Omental fat pad (tissue), 4 donors: ENCODE measurements at places on chromosomes 2 and 18.

GRCh38 chr2:18482666-18483065 is 77.8 kb downstream of the RDH14 start:
- DNase-seq = no peak

- DNase-seq = no peak
Measured at GRCh38 chr18:66603941-66604627, at the start of gene CDH19. Gene CDH19, minus strand, starts transcription at chr18:66604090. Its CDS starts 31,886 bp downstream, at chr18:66572204.

DNA sequence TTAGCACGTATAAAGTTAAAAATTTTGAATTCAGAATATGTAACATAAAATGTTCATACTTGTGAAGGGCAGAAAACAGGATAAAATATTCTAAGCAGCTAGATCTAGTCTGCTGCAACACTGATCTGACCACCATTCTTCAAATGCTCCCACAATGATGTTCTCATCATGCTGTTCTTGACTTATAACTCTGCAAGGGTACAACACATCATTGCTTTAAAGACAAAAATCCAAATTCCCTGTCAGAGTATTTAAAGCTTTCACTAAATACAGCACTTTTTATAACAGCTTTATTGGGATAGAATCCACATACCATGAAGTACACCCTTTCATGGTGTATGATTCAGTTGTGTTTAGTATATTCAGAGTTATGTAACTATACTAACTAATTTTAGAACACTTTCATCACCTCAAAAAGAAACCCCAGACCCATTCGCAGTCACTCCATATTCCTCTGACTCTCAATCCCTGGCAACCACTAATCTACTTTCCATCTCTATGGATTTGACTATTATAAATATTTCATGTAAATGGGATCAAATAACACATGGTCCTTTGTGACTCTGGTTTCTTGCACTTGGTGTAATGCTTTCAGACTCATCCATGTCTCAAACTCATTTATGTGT is 56.4 kb downstream of the MAP4K3 start:
- no peak for DNase-seq

DNA sequence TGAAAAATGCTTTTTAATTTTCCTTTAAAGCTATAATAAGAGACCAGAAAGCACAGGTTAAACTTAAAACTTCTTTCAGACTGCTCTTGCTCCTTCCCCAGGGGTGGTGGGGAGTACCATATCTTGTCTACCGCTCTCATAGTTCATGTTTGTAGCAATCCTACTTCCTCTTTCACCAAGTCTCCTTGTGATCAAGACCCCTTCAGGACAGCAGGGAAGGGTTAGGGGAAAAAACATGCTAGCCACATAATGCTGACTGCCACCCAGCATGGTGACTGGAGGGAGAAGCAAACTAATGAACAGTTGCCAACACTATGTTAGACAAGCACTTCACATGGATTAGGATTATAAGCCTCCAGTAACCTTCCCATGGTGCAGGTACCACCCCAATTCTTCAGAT is 8.6 kb downstream of the MYO5B start:
- DNase-seq = no peak

GRCh38 chr2:32812316-32812715 is 134.4 kb upstream of the LTBP1 start:
- DNase-seq = no peak

DNA sequence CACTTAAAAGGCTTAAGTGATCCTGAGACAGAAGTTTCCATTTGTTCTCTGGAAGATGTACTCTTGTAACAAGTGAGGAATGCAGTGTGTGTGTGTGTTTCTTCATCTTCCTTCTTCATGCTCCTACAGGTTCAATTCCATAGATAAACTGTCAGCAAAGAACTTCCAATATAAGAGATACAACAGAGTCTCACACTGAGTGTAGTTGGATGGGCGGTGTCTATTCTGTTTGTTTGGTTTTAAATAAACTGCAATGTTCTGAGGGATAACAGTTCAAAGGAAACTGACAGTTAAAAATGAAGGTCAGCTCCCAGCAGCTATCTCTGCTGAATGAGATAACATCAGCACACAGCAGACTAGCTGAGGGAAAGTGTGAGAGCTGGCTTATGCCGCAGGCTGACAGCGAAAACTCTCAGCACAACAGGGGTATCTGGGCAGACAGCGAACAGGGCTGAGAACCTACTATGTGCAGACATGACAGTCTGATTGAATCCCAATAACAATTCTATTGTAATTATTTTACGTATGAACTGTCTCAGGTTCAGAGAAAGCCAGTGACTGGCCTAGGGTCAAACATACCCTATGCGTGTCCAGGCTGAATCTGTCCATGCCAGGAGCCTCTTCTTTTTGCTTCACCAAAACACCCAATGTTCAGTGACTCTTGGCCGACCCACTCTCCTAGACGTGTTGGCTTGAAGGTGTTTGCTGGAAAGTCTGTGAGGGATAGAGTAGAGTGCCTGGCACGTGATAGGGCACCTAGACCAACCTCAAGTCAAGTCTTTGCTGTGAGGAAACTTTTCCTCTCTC is 201.9 kb upstream of the TRIB2 start:
- no peak for DNase-seq

GRCh38 chr18:12340945-12341660 is 33.1 kb downstream of the TUBB6 start:
- no peak for DNase-seq

GRCh38 chr2:173793709-173794565 is 171.2 kb downstream of the SP3 start:
- DNase-seq = no peak
